Pancreas (tissue), 10 donors: ENCODE measurements at places on chromosomes 4 and X. TPM values are rescaled to one million over a fixed set of nuclear protein-coding genes. Genes with fewer than 3 reads are reported as not detected.

Gene VEGFC
- polyA plus RNA-seq = 3.3 TPM

Gene TECRL
- polyA plus RNA-seq = 0.02 TPM

Gene FGA
- 1.4 TPM for polyA plus RNA-seq

Gene SLC49A3
- 14.3 TPM for polyA plus RNA-seq

Gene KLHL2
- polyA plus RNA-seq = 6.0 TPM

Gene GRIA3
- polyA plus RNA-seq = 3.8 TPM

Gene KCNE5
- polyA plus RNA-seq = not detected

Gene GRID2
- not detected for polyA plus RNA-seq

Gene PRDM8
- polyA plus RNA-seq = 0.49 TPM

Gene NEXMIF
- polyA plus RNA-seq = 0.19 TPM

DNA sequence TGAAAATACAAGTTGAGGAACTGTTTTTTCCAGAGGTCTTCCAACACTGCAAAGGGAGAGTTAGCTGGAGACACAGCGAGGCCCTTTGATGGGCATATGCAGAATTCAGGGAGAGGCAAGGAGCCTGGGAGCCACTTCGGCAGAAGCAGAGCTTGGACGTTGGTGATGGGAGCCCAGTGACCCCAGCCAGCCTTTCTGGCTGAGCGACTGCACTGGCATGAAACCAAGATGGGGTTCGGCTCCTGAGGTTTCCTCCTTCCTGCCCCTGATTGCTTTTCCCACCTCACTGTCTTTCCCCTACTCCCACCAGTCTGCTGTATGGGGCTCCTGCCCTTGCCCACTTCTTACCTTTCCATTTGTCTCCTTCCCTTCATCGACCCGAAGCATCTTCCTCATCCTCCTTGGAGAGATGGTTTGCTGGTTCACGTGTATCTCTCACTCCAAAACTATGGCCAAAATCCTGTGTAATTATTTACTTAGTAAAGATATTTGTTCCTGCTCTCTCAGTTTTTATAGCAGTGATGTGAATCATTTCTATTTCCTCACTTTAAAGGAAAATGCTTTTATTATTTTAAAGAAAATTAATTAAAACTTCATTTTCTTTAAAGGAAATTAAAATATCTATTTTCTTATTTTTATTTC is 100.5 kb downstream of the NFKB1 start:
- H3K4me1 ChIP-seq = no peaks in the 10 kb centered on the region
- H3K27me3 ChIP-seq = no peaks in the 10 kb centered on the region
- no peak for DNase-seq
- no peak overlapping the region for H3K4me3 ChIP-seq
- no peaks in the 10 kb centered on the region for H3K36me3 ChIP-seq
- H3K27ac ChIP-seq = no peak overlapping the region

- peak overlapping the region; percentile 40 for H3K4me3 ChIP-seq
- peak overlapping the region; percentile 87 for H3K27ac ChIP-seq
- DNase-seq = peak; percentile 18
- no peaks in the 10 kb centered on the region for H3K27me3 ChIP-seq
- no peaks in the 10 kb centered on the region for H3K4me1 ChIP-seq
These were observed 856 bp downstream of the SLC9B1 start for GRCh38 chr4:103018391-103019307.

DNA sequence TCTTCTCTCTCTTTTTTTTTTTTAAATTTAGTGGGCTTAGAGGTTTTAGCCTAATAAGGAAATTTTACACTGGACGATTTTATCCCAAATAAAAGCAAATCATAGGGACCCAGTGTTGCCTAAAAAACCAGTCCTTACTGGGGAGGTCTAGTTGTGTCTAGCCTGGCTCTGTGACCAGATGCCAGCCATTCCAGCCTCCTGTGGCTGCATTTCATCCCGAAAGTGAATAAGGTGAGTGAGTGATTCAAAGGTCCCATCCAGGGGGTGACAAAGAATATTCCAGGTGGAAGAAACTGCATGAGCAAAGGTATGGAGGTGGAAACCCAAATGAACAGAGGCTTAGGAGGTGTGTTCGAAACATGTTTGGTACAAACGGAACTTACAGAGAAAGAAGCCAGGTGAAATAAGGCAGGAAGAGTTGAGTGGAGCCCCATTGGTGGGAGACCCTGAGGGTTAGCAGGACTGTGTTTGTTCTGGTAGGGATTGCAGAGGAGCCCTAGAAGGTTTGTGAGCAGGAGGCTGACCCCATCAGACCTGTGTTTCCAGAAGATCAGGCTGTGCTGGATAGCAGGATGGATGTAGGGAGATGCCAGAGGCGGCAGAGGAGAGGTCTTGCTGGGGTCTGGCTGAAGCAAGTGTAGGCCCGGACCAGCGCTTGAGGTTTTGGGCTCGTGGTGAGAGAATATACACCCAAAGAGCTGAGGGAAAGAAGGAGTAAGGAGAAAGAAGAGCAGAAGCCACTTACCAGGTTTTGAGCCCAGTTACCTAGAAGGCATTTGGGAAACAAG is 31.6 kb downstream of the PTTG2 start:
- H3K36me3 ChIP-seq = no peaks in the 10 kb centered on the region
- no peak overlapping the region for H3K4me3 ChIP-seq
- no peaks in the 10 kb centered on the region for H3K27me3 ChIP-seq
- no peak for DNase-seq
- peaks cover 39% of the 10 kb centered on the region for H3K4me1 ChIP-seq

DNA sequence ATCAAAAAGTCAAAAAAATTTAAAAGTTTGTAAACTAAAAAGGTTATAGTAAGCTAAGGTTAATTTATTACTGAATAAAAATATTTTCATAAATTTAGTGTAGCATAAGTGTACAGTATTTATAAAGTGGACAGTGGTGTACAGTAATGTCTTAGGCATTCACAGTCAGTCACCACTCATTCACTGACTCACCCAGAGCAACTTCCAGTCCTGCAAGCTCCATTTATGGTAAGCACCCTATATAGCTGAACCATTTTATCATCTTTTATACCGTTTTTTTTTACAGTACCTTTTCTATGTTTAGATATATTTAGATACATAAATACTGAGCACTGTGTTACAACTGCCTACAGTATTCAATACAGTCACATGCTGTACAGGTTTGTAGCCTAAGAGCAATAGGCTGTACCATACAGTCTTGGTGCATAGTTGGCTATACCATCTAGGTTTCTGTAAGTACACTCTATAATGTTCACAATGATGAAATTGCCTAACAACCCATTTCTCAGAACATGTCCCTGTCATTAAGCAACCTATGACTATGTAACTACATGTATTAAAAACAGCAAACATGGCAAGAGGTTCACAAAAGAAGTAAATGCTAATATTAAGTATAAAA is 18.6 kb downstream of the ACSL4 start:
- H3K4me1 ChIP-seq = no peaks in the 10 kb centered on the region
- no peaks in the 10 kb centered on the region for H3K36me3 ChIP-seq
- H3K4me3 ChIP-seq = no peak overlapping the region
- H3K27me3 ChIP-seq = no peaks in the 10 kb centered on the region
- no peak overlapping the region for H3K27ac ChIP-seq
- DNase-seq = no peak

DNA sequence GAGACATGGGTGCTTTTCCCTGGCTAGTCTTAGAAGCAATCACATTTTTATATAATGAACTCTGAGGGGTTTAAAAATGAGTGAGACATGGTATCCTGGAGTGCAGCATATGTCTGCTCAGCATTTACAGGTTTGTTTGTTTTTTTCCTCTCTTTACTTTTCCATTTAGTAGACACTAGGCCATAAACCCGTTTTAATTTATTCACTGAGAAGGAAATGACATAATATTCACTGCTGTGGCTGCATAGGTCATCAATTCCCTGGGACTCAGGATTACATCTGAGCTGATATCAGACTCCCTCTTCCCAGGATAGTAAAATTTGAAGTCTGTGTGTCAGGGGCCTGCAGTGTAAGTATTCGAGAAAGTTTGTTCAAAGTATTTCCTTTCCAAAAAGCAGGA is 178.9 kb upstream of the SPRY1 start:
- H3K4me3 ChIP-seq = no peak overlapping the region
- no peak overlapping the region for H3K27ac ChIP-seq
- no peaks in the 10 kb centered on the region for H3K4me1 ChIP-seq
- DNase-seq = no peak

DNA sequence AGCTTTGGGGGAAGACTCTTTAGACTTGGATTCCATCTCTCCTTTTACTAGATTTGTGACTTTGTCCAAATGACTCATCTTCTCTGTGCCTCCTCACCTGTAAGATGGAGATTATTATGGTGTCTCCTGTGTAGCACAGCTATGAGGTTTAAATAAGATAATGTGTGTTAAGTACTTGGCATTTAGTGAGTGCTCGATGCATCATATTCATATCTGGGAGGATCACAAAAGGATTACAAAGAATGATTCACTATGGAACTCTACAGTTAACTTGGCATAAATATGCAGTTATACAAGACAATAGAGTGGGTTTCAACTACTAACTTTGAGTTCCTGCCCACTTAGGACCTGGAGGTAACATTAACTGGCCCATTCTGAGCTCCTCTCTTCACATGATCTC is 2.3 kb downstream of the GBA3 start:
- peaks cover 8% of the 10 kb centered on the region for H3K4me1 ChIP-seq
- H3K27me3 ChIP-seq = no peaks in the 10 kb centered on the region
- H3K27ac ChIP-seq = no peak overlapping the region
- no peak for DNase-seq
- no peak overlapping the region for H3K4me3 ChIP-seq

- DNase-seq = peak; percentile 38
- H3K36me3 ChIP-seq = no peaks in the 10 kb centered on the region
- H3K27ac ChIP-seq = no peak within 1 kb of the TSS
- H3K27me3 ChIP-seq = no peaks in the 10 kb centered on the region
- H3K4me3 ChIP-seq = peak within 1 kb of the TSS; percentile 53
These were observed at the start of gene GPRASP1 for GRCh38 chrX:102651242-102652011. Gene GPRASP1 (plus strand): TSS chrX:102651483. CDS start chrX:102653914, 2,431 bp downstream.

GRCh38 chrX:43699475-43699874 is 43.4 kb downstream of the MAOA start:
- peaks cover 39% of the 10 kb centered on the region for H3K4me1 ChIP-seq
- H3K36me3 ChIP-seq = no peaks in the 10 kb centered on the region
- H3K27me3 ChIP-seq = no peaks in the 10 kb centered on the region

DNA sequence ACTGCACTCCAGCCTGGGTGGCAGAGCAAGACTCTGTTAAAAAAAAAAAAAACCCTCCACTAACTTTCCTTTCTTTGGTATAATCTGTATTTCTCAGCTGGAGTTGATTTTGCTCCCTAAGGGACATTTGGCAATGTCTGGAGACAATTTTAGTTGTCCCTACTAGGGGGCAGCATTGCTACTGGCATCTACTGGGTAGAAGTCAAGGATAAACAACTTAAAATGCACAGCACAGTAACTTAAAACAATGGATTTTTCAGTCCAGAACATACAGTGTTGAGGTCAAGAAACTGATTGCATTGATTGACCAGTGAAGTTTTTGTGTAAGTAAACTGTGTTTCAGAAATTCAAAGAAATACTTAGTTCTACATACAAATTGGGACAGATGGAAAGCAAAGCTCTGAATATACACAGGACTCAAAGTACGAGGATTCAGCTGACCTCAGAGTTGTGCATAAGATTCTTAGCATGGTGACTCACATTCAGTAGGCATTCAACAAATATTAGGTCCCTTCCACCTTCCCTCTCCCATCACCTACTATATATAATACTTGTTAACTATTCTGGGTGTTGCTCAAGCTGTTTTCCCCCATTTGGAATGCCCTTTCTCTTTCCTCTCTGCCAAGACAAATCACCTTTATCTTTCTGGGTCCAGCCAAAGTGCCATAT is 8.8 kb downstream of the DDX53 start:
- DNase-seq = peak; percentile 3
- no peaks in the 10 kb centered on the region for H3K27me3 ChIP-seq
- H3K4me1 ChIP-seq = no peaks in the 10 kb centered on the region

DNA sequence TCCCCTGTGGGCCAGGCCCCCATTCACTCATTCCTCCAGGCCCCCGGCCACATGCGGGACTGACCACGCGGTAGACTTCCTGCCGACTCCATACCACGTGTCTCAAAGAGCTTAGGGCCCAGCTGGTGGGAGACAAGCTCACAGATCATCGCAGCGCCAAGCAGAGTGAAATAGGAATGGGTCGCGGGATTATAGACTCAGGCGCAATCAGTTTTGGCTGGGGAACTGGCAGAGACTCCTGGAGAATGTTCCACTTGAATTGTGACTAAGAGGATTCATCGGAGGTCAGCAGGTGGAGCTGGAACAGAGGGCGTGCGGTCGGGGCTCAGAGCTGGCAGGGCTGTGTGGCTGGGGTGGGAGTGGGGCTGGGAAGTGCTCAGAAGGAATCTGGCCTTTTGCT is 15.6 kb downstream of the ATP2B3 start:
- no peak for DNase-seq
- H3K27me3 ChIP-seq = no peaks in the 10 kb centered on the region
- H3K27ac ChIP-seq = no peak overlapping the region
- H3K4me1 ChIP-seq = no peaks in the 10 kb centered on the region

GRCh38 chr4:127846061-127846460 is 34.6 kb upstream of the PLK4 start:
- no peaks in the 10 kb centered on the region for H3K36me3 ChIP-seq
- H3K4me3 ChIP-seq = no peak overlapping the region
- H3K27ac ChIP-seq = no peak overlapping the region
- no peaks in the 10 kb centered on the region for H3K27me3 ChIP-seq

DNA sequence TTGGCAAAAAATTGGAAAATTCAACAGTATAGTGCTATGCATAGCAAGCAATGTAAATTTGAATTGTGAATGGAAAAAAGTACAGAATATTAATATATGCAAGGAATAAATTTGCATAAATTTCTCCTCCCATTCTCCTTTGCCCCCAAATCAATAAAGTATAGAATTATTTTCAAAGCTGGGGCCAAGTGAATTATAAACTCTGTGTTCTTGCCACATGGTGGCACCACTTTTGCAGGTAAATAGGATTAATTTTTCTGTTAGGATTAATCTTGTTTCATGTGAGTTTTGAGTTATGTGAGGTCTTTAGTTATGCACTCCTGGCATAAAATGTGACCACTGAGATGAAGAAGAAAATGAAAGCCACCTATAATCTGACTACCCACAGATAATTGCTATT is 19.9 kb downstream of the COPS4 start:
- H3K36me3 ChIP-seq = no peaks in the 10 kb centered on the region
- H3K4me1 ChIP-seq = no peaks in the 10 kb centered on the region
- H3K27me3 ChIP-seq = no peaks in the 10 kb centered on the region
- no peak overlapping the region for H3K27ac ChIP-seq
- H3K4me3 ChIP-seq = no peak overlapping the region
- DNase-seq = no peak

DNA sequence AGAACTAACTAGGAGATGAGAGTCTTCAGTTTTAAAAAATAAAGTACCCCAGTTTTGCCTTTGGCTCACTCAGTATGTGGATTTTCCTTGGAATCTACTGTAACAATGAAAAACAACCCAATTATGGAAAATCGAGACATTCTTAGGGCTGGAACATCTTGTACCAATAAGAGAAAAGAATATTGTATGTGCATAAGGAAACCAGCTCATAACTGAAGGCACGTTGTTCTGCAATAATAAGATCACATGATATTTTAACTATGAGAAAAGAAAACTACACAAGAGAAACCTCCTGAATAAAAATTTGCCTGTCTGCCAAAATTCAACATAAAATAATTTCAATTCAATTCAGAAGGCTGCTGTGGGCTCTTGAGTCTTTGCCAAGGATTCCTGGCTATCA is 261.8 kb upstream of the EDNRA start:
- DNase-seq = no peak
- no peaks in the 10 kb centered on the region for H3K27me3 ChIP-seq
- no peaks in the 10 kb centered on the region for H3K36me3 ChIP-seq
- no peaks in the 10 kb centered on the region for H3K4me1 ChIP-seq

GRCh38 chr4:64062991-64063390 is 346.3 kb downstream of the TECRL start:
- no peak for DNase-seq
- no peaks in the 10 kb centered on the region for H3K4me1 ChIP-seq
- H3K27me3 ChIP-seq = no peaks in the 10 kb centered on the region
- no peak overlapping the region for H3K4me3 ChIP-seq
- H3K36me3 ChIP-seq = no peaks in the 10 kb centered on the region
- no peak overlapping the region for H3K27ac ChIP-seq
